CD4-positive, alpha-beta memory T cell (primary cell): ENCODE measurements at places on chromosomes 4 and X. TPM values are rescaled to one million over a fixed set of nuclear protein-coding genes. Genes with fewer than 3 reads are reported as not detected.

The HTR2C gene
- polyA plus RNA-seq: not detected

The MTNR1A gene
- polyA plus RNA-seq: not detected

The CLGN gene
- polyA plus RNA-seq: not detected

The CHST7 gene
- 16.2 TPM for polyA plus RNA-seq

GRCh38 chrX:150355913-150356312 is 7.2 kb upstream of the MAMLD1 start:
- no peak for DNase-seq

The FAM184B gene
- polyA plus RNA-seq: not detected

The DGKK gene
- not detected for polyA plus RNA-seq

DNA sequence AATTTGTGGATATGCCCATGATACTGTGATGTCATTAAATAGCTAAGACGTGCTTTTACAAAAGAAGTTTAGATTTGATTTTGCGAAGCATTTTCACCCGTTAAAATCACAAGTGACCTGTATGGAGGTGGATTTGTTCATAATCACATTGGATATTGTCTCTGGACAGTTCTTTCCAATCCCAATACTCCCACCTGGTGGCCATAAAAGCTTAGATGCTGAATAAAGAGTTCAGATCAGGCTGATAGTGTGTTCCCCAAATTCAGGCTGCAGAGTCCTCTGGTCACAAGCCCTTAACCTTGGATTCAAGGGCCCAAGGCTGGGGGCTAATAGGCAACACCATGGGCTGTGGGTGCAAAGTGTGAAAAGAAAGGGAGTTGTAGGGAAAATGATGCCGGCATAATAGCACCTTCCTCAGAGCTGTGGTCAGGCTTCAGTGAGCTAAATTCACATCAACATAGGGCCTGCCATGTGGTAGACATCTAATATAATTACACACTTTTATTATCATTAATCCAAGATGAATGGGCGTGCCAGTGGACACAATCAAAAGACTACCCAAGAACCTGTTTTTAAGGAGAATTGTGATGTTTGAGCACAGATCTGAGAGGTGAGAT is 28.1 kb downstream of the SMIM43 start:
- DNase-seq: peak; percentile 11

The PDZD4 gene
- polyA plus RNA-seq: 2.7 TPM

The RTL3 gene
- polyA plus RNA-seq: not detected

DNA sequence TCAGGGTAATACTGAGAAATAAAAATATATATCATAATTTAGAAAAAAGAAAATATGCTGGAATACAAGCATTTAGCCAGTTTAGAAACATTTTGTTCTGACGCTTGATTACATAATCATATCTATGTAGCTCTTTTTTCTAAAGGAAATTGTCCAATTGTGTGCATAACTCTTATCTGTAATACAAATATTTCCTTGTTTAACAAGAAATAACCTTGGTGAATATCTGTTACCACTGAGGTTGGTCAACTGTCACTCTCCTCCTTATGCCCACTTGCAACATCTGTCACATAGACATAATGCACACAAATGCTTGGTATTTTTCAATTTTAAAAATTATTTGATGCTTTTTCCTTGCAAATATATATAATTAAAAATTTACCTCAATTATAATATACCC is 609.7 kb downstream of the TLL1 start:
- no peak for DNase-seq

DNA sequence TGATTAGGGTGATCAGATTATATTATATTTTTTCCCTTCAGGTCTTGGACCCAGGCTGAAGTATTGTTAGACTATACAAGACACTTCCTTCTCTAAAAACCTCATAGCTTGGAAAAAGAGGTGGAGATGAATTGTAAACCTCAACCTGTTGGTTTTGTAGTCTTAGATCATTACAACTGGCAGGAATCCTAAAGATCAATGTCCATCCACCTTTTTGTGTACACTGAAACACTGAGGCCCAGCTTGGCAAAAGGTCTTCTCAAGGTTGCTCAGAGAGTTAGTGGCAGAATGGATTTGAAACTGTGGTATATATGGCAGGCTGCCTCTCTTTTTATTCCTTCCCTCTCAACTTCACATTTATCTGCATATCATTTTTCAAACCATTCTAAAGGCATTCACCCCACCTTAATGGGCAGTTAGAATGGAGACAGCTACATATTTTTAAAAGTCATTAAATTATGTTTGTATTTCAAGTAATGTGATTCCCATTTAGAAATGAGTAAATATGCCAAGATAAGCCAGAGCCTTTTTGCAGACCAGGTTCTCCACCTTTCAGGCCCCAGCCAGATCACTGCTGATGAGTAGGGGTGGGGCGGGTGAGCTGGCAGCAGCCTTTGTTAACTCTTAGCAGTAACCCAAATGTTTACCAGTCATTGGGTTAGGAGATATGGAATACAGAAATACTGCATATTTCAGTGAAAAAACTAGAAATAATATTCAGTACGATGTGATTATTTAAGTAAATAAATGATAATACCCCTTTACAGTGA is 243.2 kb upstream of the F9 start:
- DNase-seq: no peak
